ENCODE measurements at places on chromosomes 1 and 21.

DNA sequence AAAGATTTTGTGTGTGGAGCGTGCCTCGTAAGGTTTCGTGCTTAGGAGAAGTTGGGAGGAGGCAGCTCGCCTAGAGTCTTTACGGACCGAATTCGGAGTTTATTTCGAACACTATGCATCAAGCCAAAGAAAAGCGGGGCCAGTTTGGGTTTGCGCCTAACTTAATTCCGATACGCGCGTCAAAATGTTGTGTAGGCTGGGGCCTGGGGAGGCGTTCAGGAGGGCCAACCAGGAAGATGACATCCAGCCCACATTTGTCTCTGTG is 6.4 kb downstream of the FOXD2 start:
- DNase-seq, result no peak

GRCh38 chr1:199932462-199932861 is 95.0 kb upstream of the NR5A2 start:
- DNase-seq, result no peak

DNA sequence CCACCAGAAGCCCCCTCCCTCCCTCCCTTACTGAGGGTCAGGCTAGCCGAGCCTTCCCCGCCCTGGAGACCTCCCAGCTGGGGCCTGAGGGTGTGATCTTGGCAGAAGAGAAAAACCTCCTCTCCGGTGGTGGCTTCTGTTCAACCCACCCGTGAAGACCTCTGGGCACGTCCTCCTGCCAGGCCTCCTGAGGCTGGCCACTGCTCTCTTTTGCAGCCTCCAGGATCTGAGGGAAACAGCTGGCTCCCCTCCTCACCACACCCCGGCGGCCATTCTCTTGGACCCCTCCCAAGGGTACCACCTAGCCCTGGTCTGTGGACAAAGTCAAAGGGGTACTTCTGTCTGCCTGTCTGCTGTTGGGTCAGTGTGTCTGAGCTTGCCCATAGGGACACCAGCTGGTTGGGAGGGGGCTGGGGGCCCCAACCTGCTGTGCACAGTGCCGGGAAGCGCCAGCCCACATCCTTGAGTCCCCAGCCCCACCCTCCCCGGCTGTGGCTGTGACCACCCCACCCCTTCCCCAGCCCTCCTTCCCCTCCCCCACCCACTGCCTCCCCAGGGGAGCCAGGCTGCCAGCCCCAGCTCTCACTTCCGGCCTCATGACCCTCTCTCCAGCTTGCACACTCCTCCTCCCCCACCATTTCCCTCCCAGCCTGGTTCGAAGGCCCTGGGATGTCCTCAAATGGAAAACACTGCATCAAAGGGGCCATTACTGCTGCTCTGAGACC is 48.1 kb downstream of the AHDC1 start:
- no peak for DNase-seq

DNA sequence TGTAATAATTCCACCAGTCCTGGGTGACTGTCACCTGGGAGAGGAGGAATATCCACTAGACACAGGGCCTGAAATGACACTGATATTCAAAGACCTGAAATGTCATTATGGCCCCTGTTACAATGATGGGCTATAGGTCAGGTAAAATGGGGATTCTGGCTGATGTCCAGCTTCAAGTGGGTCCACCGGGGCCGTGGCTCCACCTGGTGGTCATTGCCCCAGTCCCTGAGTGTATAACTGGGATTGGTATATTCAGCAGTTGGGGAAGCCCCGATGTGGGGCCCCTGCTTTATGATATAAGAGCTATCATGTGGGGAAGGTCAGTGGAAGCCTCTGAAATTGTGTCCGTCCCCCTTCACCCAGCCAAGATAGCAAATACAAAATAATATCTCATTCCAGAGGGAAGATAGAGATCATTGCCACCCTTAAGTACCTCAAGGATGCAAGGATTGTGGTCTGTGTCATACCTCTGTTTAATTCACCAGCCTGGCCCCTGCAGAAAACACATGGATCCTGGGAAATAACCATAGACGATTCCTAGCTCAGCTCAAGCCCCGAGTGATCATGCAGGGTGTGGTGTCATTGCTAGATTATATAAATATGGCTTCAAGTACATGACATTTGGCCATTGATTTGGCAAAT is 19.4 kb downstream of the PLEKHO1 start:
- peak; percentile 63 for DNase-seq

DNA sequence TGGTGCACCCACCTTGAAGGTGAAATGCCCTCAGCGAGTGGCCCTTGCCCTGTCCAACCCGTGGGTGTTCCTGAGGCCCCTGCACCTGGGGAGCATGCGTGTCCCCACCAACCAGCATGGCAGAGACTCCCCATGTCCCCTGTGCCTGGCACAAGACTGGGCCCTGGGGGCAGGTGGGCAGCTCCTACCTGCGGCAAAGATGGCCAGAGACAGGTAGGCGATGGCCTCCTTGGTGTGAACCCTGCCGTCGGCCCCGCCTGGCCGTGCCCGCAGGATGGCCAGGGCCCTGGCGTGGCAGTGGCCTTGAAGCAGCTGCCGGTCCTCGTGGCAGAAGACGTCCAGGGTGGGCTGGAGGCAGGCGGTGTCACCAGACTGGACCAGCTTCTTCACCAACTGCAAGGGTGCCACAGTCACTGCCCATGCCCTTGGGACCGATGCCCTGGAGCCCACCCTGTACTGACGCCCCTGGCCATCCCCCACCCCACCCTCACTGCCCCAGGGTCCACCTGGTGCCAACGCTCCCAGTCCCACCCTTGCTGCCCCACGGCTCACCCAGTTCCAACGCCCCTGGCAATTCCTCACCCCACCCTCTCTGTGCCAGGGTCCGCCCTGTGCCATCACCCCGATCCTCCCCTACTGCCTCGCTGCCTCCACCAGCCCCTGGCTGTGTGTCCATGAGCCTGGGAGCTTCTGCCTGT is 15.7 kb downstream of the TTC34 start:
- no peak for DNase-seq

- DNase-seq, result no peak
Observed at GRCh38 chr1:165070675-165071074, 285.8 kb downstream of the LMX1A start.

DNA sequence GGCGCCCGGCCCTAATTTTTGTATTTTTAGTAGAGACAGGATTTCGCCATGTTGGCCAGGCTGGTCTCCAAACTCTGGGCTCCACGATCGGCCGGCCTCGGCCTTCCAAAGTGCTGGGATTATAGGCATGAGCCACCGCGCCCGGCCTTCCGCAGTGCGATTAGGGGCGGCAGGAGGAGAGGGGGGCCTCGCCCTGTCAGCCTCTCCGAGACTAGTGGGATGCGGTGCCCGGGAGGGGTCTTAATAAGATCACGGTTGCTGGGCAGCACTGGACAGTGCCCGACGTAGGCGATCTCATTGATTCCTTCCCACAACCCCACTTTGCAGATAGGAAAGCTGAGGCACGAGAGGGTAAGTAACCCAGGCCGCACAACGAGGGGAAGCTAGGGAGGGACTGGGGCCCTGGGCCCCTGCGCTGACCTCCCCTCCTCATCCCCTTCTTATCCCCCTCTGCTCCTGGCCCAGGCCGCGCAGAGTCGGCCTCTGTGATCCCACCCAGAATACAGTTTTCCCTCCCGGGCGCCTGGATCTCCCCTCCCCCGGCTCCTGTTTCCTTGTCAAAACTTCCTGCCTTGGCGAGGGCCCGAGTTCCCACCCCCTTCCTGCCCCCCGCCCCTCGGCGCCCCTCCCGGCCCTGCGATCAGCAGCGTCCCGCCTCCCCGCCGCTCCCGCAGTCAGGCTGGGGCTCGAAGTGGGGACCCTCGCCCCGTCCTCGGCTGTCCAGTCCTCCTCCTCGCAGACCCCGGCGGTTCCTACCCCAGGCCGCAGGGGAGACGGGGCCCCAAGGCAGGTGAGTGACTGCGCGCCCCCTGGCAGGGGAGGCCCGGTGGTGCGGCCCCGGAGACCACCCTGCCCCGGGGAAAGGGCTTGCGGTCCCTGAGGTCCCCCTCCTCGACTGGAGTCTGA is at the start of gene PEAR1:
PEAR1 (plus strand) TSS at position 671 of the 906 bp plus-strand sequence. CDS start 10,209 bp downstream, outside the sequence.
- no peak for DNase-seq

- DNase-seq, result no peak
Observed at GRCh38 chr1:85824066-85824840, 116.0 kb upstream of the ZNHIT6 start.

GRCh38 chr1:207951652-207952051 is 40.7 kb upstream of the CD34 start:
- DNase-seq, result no peak

- no peak for DNase-seq
Observed at GRCh38 chr1:216749232-216749631, 26.0 kb upstream of the ESRRG start.

GRCh38 chr1:193066606-193067005 is 7.2 kb downstream of the RO60 start:
- no peak for DNase-seq

GRCh38 chr1:119662034-119662437 is 14.0 kb upstream of the ZNF697 start:
- DNase-seq, result no peak

GRCh38 chr1:225541383-225541782 is 111.5 kb downstream of the ENAH start:
- DNase-seq, result no peak

- DNase-seq, result no peak
Observed at GRCh38 chr1:80769208-80769750, 1031.5 kb upstream of the ADGRL2 start.

DNA sequence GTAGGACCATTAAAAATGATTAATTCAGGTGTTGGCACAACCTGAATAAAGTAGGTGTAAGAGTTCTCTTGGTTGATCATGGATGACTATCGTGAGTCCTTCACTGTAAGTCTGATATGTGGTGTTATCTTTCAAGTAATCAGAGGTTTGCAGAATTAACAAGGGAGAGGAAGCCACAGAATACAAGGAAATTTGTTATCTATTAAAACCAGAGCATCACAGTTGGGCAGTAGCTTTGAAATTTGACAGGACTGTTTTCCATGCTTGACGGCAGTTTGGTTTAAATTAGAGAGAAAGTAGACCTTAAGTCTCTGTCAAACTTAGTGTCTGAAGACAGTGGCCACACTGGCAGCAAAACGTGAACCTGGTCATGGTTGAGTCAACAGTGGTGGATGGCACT is 139.5 kb upstream of the KCNK2 start:
- no peak for DNase-seq

DNA sequence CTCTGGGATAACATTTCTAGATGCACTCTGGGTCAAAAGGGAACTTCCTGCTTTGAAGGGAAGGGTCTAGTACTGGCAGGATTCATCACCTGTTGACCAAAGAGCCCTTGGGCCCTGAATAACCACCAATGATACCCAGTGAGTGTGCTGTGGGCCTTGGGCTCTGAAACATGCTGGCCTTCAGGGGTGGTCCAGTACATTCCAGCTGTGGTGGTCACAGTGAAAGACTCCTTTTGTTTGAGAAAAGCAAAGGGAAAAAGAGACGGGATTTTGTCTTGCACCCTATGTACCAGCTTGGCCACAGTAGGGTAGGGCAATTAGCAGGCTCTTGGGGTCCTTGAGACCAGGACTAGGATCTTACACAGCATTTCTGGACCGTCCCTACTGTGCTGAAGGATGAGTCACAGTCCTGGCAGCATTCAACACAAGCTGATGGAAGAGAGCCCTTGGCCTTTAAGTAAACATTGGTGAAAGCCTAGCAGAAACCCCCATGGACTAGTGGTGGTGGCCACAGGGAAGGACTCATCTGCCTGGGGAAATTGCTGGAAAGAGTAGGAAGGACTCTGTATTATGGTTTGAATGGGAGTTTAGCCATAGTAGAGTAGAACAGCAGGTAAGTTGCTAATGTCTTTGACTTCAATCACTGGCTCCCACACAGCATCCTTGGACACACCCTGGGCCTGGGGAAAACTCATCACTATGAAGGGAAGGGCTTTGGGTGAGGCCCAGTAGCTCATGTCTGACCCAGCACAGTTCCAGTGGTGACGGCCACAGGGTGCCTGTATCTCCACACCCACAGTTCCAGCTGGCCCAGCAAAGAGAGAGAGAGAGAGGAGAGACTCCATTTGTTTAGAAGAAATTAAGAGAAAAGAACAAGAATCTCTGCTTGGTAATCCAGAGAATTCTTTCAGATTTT is 87.5 kb downstream of the COL24A1 start:
- DNase-seq, result no peak

DNA sequence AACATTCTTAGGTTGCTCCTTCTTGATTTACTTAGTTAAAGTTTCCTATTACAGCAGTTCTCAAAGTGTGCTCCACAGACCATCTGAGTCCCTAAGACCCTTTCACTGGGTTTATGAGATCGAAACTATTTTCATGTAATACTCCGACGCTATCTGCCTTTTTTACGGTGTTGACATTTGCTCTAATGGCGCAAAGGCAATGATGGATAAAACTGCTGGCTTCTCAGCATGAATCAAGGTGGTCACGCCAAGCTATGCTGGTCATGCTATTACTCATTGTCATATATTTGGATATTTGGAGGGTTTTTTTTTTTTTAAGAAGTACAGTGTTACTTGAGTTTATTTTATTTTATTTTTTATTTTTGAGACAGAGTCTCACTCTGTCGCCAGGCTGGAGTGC is 235.1 kb downstream of the KIF26B start:
- no peak for DNase-seq
